ENCODE measurements at places on chromosomes 3 and 15.
A peak's percentile ranks its signal among the peaks of the same experiment; 100 is the strongest.

GRCh38 chr3:183541738-183542137 is 13.8 kb downstream of the KLHL6 start:
- peak; percentile 32 for DNase-seq

DNA sequence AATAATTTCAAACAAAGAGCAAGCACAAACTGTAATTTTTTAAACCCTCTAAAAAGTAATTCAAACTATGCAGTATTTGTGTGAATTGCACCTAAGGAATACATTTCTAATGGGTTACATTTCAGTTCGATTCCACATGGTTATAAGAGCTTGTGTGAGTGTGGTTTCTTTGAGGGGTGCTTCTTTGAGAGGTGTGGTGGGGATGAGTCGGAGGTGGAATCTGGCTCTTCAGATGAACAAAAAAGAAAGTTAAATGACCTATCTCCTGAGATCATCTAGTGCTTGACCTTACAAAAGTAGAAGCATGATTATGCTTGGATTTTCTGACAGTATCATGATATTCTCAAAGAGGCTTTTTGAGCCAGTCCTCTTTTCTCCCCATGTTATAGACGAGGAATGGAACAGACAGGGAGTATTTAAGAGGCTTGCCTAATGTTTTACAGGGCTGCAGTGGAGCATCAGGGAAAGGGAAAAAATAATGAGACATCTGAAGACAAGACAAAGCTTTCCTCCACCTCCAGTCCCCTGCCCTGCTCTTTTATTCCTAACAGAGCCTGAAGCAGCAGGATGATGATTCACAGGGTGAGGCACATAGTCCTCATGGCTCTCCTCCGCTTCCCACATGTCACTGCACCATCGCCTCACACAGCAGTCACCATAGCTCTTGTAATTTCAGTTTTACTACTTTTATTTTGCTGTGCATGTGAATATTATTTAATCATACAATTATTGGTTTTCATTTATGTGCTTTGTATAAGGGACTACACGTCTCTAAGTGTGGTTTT is 82.0 kb downstream of the LYSMD4 start:
- no peak for DNase-seq

GRCh38 chr3:184227481-184227935 is 1.9 kb upstream of the VWA5B2 start:
- DNase-seq = peak; percentile 67

- DNase-seq = no peak
Measured at GRCh38 chr15:57914350-57915055, 151.0 kb downstream of the ALDH1A2 start.

DNA sequence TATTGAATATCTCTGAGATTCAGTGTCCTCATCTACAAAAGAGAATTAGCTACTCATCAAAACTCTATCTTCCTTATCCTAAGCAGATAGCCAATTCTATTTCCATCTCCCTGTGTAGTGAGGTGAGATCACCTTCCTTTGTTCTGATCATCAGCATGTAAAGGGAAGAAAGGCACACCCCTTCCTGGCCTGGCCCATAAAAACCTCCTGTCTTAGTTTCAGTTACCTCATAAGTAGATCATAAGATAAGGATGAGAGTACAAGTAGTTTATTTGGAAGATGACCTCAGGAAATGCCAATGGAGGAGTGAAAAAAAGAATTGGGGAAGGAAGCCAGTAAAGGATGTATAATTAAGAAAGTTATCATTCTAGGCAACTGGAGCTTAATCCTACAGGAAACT is 114.5 kb upstream of the GADL1 start:
- DNase-seq = no peak

DNA sequence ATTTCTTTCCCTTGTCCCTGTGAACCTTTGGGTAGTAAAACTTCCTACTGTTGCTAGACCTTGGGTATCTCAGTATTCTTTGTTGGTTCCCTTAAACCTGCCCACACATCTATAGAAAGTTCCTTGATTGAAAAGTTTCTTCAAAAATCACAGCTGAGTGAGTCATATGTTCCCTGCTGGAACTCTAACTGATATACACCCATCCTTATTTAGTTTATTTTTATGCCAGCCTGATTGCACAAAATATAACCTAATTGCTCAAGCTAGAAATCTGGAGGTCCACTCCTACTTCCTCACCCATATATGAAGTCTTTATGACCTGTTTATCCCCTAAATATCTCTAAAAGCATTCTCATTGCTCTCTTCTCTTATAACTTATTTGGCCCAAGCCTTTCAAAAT is 13.7 kb upstream of the GJD2 start:
- DNase-seq = no peak

DNA sequence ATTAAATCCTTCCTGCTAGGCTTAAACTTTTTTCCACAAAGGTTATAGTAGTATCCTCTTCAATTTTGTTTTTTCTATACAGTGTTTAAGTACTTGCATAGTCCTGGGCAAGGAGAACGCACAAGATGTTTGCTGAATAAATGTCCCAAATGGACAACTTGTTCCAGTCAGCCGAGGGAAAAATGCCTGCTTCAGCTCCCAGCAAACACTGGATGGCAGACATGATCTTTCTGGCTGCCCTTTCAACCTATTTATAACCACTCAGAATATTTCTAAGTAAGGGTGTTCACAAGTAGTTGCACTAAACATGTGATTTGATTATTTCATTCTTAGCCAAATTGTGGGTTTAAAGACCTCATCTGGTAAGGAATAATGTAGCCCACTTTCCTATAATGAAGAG is 29.8 kb downstream of the GNB4 start:
- DNase-seq = no peak

GRCh38 chr15:68428431-68428940 is 3.5 kb downstream of the ITGA11 start:
- no peak for DNase-seq

DNA sequence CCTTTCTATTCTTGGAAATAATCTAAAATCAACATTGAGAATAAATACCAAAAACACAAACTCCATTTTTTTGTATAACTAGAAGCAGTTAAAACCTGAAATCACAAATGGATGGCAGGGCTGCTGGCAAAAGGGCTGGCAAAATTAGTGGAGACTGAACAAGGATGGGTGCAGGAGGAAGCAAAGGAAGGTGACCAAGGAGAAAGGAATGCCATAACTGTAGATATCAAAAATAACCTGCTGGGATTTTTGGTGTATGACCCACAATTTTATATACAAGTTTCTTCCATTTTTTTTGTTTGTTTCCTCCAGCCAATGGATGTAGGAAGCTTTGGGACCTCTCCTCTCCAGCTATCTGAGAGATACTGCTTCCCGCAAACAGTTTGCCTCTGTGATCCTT is 12.7 kb downstream of the CFAP44 start:
- DNase-seq = no peak

- DNase-seq = no peak
Measured at GRCh38 chr3:118526758-118527513, 507.7 kb downstream of the IGSF11 start.

GRCh38 chr3:8856071-8856470 is 86.7 kb upstream of the OXTR start:
- DNase-seq = no peak

GRCh38 chr3:48595526-48596121 is 495 bp upstream of the COL7A1 start:
- no peak for DNase-seq

GRCh38 chr3:38354588-38355330 is 8.2 kb downstream of the XYLB start:
- DNase-seq = peak; percentile 33

DNA sequence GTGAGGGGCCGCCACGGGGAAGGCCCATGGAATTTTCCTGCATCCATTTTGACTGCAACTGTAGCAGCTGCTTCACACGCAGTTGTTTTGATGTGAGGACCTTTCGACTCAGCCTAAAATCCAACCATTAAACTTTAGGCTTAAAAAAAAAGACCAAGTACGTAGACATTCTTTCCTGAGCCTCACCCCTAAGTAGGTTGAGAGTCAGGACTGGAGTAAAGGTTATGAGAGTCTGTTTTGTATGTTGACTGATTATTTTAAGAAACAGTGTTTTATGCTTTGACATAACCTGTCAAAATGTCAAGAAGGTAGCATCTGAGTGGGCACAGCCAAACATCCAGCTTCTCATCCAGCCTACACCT is 45.7 kb upstream of the AMOTL2 start:
- DNase-seq = no peak

DNA sequence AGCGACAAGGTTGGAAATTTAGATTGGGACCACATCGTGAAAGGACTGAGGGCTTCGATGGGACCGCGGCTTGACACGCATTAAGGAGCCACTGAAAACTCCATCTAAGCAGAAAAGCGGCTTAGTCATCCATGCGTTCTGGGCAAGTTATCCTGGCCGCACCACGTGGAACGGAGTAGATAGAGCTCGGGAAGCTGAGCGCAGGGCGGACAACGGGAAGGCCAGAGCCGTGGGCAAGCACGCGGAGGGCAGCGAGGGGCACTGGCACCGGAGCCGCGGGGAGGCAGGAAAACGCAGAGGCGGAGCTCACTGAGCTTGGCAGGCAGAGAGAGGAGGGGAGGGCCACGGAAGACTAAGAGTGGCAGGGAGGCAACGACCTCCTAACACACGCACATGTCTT is 61.3 kb upstream of the VGLL4 start:
- no peak for DNase-seq

GRCh38 chr3:55558316-55558715 is 71.2 kb upstream of the WNT5A start:
- no peak for DNase-seq

DNA sequence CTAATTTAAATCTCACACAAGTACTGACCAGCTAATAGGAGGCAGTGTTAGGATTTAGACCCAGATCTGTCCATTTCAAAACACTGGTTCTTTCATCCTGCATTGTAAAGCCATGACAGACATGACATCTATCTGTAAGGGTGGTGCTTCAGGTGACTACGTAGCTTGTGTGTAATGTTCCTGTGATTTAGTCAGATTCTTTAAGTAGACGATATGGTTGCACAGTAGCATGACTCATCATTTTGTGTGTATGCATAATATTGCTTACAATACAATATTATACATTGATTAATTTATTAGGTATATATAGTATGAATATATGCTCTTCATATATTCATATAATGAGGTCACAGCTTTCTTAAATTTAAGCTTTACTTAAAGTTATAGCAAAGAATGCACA is 628.5 kb downstream of the GRM7 start:
- DNase-seq = no peak

DNA sequence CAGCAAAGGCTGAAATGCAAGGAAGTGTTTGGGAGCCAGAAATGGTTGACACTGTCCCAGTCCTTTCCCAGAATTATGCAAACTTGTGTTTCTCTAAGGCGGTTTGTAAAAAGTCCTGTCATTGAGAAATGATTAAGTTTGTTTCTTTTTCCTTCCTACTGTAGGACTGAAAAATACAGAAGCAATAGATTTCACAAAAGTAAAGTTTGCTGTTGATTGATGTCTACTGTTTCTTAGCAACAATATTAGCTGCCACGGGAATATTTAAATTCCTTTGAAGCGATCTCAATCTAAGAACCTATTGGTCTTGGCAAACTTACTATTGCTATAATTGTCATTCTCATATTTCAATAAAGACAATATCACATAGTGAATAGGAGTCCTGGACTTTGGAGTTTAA is 100.7 kb upstream of the IL12A start:
- no peak for DNase-seq

- DNase-seq = no peak
Measured at GRCh38 chr15:85131915-85132314, 150.3 kb downstream of the PDE8A start.

DNA sequence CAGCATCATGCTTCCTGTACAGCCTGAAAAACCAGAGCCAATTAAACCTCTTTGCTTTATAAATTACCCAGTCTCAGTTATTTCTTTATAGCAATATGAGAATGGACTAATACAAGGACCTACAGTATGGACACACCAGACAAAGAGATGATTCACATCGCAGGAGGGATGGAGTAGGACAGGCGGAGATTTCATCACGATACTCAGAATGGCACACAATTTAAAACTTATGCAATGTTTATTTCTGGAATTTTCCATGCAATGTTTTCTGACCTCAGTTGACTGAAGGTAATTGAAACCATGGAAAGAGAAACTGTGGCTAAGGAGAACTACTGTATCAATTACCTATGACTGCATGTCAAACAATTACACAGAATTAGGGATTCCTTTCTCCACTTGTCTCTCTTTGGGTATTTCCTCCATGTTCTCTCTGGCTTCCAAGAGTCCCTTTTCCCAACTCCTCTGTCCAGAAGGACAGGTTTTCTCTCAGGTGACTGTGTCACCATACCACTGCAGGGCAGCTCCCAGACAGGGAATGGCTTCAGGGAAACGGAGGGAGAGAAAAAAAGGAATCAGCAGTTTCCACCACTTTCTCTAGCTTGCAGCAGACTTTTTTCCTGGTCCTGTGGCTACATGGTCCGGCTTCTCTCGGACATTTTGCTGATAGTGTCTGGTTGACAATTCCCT is 3.0 kb upstream of the ANO10 start:
- no peak for DNase-seq

GRCh38 chr3:169467751-169468150 is 195.8 kb downstream of the MECOM start:
- DNase-seq = no peak

GRCh38 chr3:192889679-192890078 is 28.0 kb downstream of the MB21D2 start:
- no peak for DNase-seq

DNA sequence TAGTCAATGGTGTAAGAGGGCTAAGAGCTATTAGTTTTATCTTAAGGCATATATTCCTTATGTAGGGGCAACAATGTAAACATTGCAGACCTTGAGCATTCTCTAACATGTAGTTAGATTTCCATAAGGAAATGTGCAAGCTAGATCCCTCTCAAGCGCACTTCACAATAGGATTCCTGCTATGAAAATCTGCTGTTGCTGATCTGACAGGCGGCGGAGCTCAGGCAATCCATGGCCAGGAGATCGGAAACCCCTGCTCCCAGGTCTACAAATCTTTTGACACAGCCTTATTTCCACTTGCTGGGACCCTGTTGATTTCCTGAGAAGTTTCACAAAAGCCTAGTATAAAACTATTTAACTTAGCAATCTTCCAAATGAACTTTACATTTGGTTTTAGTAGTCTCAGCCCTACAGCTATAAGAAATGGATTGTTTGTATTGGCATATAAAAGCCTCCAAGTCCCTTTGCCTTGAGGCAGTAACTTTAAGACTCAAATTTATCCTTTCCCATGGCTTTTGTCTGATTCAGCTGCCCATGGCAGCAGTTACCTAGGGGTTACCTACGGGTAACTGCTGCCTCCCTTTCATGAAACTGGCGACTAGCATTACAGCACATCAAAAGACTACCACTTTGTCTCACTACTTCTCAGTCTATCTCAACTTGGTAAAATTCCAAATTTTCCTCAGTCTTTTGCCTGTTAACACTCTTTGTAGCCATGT is 22.7 kb downstream of the TRA2B start:
- DNase-seq = no peak

DNA sequence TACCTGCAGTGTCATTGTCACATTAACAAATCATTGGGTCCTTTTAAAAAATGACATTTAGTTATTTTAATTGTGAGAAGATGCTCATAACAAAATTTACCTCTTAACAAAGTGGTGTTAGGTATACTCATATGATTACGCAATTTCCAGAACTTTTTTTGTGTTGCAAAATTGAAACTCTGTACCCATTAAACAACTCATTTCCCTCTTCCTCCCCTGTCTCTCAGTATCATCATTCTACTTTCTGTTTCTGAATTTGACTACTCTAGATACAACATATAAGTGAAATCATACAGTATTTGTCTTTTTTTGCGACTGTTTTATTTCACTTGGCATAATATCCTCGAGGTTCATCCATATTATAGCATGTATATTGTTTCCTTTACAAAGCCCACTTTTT is 58.7 kb upstream of the CHST2 start:
- no peak for DNase-seq

Measured in hematopoietic multipotent progenitor cell treated with erythropoietin and hydrocortisone succinate and interleukin-3 and kit ligand, for 17 days (in vitro differentiated cells).